WTC11 (cell line): ENCODE measurements at places on chromosomes 13 and 19.

GRCh38 chr13:95298971-95299621 is 2.2 kb downstream of the ABCC4 start:
- no peak for DNase-seq

GRCh38 chr13:76882431-76882830 is 3.8 kb downstream of the KCTD12 start:
- no peak for DNase-seq

- DNase-seq, result no peak
Measured at GRCh38 chr19:8214802-8215201, 5.6 kb downstream of the CERS4 start.

DNA sequence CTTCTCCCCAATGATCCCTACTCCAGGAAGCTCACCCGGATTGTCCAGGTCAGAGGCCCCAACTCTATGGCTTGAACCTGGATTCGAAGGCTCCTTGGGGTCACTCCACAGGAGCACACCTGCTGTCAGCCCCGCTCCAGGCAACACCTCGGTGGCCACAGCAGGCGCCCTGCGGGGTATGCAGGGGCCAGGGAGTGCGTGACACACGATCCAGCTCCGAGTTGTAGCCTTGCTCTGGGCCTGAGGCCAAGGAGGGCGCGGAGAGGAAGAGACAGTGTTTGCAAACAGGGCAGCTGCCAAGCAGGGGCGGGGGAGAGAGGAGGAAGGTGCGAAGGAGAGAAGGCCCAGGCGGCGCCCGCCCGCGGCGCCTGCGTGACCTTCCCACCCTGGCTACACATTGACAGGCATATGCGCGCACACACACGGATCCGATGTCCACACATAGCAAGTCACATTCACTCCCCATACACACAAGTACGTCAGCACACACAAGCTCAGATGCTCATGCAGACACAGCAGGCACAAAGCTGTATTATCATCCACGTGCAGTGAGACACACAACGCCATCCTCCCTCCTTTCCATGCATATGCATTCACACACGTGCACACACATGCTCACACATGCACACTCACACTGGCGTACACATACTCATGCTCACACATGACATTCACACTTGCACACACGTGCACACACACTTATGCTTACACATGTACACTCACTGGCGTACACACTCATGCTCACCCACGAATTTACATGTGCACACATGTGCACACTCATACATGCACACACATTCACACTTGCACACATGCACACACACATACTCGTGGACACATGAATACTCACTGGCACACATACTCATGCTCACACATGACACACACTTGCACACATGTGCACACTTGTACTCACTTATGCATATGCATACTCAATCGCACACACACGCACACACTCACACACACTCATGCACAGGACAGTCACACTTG is 10.4 kb downstream of the SBK2 start:
- no peak for DNase-seq

DNA sequence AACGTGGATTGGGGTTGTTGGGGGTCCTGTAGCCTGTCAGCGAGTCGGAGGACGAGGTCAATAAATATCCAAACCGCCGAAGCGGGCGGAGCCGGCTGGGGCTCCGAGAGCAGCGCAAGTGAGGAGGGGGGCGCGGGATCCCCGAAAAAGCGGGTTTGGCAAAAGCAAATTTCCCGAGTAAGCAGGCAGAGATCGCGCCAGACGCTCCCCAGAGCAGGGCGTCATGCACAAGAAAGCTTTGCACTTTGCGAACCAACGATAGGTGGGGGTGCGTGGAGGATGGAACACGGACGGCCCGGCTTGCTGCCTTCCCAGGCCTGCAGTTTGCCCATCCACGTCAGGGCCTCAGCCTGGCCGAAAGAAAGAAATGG is 754 bp upstream of the SIX5 start:
- DNase-seq, result peak; percentile 38

GRCh38 chr13:28094306-28094705 is 6.1 kb downstream of the FLT3 start:
- no peak for DNase-seq

- no peak for DNase-seq
Measured at GRCh38 chr13:109101550-109102144, 472.2 kb downstream of the MYO16 start.

- DNase-seq, result peak; percentile 100
Measured at GRCh38 chr19:49338691-49339300, 3.6 kb downstream of the CD37 start.

- no peak for DNase-seq
Measured at GRCh38 chr19:5935473-5936291, 21.6 kb downstream of the CAPS start.

DNA sequence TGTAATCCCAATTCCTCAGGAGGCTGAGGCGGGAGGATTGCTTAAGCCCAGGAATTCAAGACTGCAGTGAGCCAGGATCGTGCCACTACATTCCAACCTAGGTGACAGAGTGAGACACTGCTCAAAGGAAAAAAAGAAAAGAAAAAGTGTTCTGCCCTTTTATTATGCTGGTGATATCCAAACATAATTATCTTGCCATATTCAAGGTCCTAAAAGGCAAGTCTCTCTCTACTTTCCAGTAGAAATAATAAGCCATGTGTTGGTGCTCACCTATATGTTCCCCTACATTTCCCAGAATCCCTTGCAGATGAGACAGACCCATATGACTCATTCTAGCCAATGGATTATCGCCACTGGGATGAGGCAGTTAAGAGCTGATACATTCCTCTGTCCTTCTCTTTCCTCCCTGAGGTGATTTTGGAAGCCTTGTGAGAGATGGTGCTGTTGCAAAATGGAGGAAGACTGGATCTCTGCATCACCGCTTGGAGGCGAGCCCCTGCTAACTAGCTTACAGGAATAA is 58.3 kb upstream of the MRI1 start:
- no peak for DNase-seq

- no peak for DNase-seq
Measured at GRCh38 chr19:32661318-32661717, 13.7 kb downstream of the ANKRD27 start.

DNA sequence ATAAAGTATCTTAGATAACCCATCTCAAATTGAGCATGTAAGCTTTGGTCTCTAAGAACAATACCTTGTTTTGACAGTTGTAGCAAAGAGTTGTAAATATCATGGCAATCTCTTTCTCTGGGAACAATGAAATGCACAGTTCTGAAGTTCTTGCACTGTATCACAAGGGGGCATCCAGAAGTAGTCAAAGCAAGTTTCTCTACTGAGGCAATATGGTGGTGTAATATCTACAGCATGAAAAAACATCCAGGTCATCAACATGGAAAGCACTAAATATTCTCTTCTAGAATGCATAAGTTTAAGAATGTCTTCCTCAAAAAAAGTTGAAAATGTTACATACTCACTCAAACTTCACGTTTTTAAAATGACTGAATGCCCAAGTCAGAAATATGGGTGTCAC is 19.6 kb downstream of the MTMR6 start:
- DNase-seq, result no peak

DNA sequence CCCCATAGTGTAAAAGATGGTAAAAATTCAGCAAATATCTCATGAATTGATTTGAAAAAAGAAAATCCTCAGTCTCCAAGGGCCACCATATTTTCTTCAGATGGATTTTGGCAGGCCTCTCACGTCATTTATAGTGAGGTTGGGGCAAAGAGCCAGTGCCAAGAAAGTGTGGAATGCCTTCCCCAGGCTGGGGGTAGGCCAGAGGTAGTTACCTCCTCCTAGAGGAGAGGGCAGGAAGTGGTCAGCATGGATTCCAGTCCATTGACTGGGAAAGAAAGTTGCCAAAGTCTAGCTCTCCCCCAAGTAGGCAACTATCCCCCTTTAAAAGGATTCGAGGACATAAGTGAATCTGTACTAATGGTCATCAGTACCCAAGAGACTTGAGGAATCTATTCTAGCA is 68.4 kb upstream of the KCTD4 start:
- no peak for DNase-seq

DNA sequence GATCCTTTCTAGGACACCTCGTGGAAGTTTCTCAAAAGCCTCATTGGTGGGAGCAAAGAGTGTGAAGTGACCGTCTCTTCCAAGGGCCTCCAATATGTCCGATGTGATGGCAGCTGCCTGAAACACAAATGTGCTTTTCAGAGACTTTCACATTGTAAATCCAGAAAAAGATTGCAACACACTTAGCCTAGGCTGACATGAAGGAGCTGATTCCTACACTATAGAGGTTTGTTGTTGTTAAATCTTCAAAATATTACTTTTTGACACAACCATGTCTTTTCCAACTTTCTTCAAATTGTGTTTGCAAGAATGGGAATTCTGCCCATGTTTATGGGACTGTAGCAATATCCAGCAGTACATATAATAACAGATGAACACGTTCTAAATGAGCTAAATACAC is 12.4 kb downstream of the POSTN start:
- no peak for DNase-seq

GRCh38 chr19:37778613-37779126 is 716 bp downstream of the ZNF573 start:
- DNase-seq, result no peak

DNA sequence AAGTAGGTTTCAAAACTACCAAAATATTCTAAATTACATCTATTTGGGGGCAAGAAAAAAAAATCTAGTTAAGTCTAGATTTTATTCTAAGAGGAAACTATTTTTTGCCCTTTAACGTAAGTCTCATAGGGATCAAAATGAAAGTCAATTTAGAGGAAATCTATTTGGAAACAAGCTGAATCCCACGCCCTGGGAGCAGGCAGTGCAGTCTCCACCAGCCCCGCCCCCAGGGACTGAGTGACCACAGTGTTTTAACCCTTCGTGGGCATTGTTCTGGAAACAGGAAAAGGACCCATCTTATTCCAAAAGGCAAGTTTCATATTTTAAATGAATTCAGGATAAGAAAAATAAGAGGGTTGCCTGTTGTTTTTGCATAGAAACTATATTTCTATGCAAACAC is 209.7 kb downstream of the SPRY2 start:
- DNase-seq, result peak; percentile 31

GRCh38 chr13:60327511-60327910 is 69.5 kb upstream of the TDRD3 start:
- DNase-seq, result no peak

GRCh38 chr13:26697069-26697955 is 63.3 kb downstream of the GPR12 start:
- no peak for DNase-seq

- no peak for DNase-seq
Measured at GRCh38 chr13:65125236-65125635, 2104.9 kb downstream of the PCDH9 start.

DNA sequence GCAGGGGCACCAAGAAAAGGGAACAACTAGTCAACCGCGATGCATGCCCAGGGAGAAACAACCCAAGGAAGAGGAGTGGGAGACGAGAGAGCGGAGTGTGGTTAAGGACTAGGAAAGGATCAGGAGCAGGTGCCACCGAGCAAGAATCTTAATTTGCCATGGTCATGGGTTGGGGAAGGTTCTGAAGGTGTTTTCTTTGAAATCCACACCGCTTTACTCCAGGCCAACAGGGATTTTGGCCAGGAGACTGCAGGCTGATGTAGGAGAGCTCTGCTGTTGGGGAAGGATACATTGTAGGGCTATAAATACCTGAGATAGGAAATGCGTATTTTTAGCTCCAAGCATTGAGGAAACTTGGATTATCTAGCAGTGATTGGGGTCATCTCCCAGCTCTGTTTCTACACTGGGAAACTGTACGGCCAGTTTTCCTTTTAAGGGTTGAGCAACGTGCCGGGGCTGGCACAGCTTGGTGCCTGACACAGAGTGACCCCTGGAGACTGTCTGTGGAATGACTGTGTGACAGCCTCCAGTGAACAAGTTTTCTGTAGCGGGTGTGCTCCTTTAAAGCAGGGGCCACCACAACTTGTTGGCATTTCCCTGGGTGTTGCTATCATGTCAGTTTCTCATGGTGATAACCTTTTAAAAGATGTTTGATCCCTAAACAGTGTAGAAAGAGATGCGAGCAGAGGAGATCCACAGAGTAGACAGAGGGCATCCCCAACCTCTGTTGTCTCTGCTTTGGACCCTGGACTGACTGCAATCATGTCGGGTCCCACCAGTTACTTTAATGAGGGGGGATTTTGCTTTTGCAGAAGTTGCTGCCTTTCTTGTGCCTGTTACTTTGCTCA is 34.3 kb downstream of the ZNF536 start:
- DNase-seq, result peak; percentile 30

- DNase-seq, result no peak
Measured at GRCh38 chr13:66940113-66940512, 290.0 kb downstream of the PCDH9 start.

DNA sequence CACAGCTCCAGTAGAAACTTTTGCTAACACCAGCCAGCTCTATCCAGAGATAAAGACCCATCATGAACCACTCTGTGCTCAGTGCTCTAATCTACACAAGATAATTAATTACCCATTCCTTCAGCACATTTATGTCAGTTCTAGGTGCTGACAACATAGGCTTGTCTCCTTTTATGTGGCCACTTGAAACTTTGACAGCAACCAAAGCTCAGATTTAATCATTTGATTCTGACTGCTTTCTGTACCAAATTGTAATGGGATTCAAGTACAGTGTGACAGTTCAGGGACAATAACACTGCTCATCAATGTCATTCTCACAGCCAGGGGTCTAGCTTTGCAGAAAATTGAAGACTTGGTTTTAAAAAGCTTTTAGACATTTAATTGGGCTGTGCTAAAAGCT is 266.6 kb downstream of the KCTD12 start:
- DNase-seq, result no peak

GRCh38 chr13:110161112-110161882 is 145.7 kb downstream of the COL4A1 start:
- no peak for DNase-seq

DNA sequence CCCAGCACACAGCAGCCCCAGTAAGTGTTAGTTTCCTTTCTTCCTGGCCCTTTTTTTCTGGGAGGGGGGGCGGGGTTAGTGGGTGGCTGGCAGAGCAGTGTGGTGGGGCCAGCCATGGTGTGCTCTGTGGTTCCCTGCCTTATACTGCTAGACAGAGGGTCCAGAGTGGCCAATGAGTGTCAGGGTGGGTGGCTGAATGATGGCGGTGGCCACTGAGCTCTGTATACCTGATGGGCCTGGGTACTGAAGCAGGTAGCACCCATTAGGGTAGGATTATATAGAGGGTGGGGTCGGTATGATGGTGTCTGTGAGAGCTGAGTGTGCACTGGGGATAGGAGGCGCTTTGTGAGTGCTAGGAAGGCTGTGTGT is 13.8 kb downstream of the CIC start:
- no peak for DNase-seq

GRCh38 chr13:111291908-111292307 is 28.5 kb upstream of the TEX29 start:
- no peak for DNase-seq

GRCh38 chr19:48900477-48901406 is 630 bp downstream of the NUCB1 start:
- no peak for DNase-seq

GRCh38 chr13:67619351-67619994 is 389.3 kb upstream of the PCDH9 start:
- DNase-seq, result no peak

- no peak for DNase-seq
Measured at GRCh38 chr13:21986602-21987001, 315.7 kb downstream of the FGF9 start.

DNA sequence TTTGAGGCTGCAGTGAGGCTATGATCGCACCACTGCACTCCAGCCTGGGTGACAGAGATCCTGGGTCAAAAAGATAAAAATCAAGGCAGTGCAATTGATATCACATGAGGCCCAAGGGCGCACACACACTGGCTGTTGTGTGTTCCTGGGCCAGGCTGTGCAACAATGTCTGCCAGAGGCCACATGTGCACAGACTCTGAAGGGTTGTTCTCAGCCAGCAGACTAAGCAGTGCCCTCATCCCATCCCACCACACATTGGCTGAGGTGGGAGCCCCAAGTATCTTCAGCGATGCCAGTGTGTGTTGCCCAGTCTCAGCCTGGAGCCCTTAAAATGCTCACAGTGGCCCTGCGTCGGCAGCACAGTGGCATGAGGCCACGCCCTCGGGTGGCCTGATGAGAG is 12.6 kb downstream of the PEX11G start:
- DNase-seq, result no peak
